Kidney epithelial cell (primary cell): ENCODE measurements at places on chromosomes 6 and 20. TPM values are rescaled to one million over a fixed set of nuclear protein-coding genes. Genes with fewer than 3 reads are reported as not detected.

DNA sequence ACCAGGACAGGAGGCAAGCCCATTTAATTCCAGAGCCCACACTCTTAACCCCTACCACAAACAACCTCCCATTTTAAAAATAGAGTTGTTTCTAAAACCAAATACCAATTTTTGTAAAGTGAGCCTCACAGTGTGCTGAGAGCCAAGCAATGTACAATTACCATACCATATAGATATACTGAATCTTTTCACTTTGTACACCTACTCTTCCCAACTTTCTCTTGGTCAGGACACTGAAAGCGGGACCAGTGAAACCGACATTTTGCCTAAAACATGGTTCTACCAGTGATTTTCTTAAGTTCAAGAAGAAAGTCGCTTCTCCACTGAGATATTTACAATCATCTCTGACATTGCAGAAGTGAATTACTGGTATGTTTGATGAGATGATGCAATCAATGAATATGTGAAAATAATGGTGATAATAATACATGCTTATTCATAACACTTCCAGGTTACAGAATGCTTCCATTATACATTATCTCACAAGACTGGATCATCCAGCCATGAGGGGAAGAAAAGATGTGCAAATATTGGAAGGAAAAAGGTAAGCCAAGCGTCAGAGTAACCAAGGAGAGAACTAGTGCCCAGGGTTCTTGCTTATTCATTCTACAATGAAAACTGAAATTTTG lies 74.1 kb downstream of the HIVEP2 start:
- DNase-seq = no peak

GRCh38 chr6:143545976-143546547 lies 34.5 kb upstream of the FUCA2 start:
- no peak for DNase-seq

DNA sequence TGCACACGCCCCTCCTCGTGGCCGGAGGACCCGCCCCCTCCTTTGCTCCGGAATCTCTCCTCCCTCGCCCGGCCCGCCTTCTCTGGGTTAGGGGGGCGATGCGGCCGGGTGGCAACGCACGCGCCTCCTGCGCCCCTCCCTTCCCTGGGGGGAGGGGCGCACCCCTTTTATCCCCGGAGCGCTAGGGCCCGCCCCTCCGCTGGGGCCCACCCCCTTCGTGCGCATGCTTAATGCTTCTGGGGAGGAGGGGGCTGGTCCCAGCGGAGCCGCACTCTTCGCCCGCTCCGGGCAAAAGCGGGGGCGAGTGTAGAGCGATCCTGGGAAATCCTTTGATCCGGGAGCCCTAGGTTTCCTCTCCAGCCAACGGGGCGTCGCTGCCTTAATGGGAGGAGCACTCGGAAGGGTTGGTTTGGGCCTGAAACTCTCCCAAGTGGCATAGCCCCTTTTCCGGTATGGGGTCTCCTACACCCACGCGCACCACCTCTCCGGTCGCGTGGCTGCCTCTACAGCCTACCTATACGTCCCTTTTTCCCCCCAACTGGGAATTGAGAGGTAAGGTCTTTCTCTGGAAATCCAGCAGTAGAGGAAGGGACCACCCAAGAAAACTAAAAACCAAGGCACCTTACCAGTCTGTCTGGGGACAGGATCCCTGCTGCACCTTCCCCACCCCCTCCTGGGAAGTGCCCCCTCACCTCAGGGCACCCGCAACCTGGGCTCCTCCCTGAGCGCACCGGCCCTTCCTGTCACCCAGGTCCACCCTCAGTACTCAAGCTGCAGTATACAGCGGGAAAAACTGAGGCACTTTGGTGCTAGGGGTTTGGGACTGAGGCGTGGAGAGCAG lies 2.1 kb downstream of the SOX12 start:
- no peak for DNase-seq

GRCh38 chr6:124963416-124963785 lies 1.2 kb downstream of the RNF217 start:
- DNase-seq = no peak

DNA sequence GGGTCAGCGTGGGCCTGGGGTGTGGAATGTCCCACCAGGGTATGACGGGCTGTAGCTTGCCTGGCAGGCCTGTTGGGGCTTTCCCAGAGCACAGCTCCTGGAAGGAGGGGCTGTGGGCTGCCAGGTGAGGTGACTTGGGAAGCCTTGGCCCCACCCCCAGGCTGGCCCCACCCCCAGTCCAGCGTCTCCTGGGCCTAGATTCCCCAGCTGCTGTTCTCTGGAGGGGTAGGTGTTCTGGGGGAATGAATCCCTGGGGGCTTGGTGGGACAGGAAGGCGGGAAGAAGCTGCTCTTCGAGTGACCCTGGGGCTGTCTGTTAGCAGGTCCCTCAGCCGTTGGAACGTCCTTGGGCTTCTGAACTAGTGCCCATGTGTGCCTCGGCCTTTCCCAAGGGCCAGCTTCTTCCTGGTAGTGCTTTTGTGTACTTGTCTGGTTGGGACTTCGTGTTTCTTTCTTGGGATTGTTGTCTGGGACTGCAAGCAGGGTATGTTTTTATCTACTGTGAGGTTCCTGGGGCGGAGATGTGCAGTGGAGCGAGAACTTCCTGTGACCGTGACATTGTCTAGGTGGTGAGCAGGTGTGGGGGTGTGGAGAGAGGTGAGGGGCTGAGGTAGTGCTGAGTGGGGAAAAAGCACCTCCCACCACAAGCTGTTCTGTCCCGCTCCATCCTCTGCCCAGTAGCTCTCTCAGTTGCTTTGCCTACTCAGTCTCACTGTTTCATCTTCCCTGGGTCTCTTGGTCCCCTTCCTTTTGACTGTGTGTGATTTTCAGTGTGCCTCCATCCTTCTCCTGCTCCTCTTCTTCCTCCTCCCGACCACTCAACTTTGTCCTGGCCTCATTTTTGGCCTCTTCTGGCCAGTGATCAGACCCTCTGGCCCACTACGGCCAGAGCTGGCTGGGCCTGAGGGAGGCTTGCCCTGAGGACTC lies 1.3 kb upstream of the DDR1 start:
- no peak for DNase-seq

DNA sequence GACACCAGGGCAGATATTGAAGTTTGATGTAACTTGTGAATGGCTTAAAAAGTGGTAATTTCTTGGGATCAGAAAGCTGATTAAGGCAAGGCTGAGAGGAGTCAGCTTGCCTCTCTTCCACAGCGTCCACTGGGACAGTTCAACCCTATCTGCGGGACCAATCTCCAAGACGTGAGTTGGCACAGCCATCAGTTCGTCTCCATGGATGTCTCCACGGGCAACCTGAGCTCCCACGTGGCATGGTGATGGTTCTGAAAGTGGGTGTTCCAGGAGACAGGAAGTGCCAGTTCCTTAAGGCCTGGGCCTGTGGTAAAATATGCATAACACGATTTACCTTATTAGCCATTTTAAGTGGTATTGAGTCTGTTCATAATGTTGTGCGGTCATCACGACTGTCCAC lies 67.9 kb upstream of the BHLHE23 start:
- DNase-seq = no peak

Gene EYA4
- total RNA-seq = 0.58 and 1.8 TPM in 2 replicates

Gene MAK
- total RNA-seq = 0.14 and 0.17 TPM in 2 replicates

DNA sequence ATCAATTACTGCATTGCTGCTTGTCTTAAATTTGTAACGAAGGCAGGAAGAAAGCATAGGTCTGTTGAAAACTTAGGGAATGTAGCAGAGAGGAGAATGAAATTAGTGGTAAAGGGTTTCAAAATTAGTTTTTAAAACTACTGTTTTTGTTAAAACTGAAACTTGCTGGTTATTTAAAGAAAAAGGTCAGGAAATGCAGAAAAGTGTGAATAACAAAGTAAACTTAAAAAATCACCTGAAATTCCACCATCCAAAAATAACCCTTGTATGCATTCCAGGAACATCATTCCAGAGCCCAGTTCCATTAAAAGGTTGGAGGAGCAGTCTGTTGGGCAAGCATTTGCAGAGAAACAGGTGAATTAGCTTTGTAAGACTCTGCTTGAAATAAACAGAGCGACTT lies 3.1 kb upstream of the MOXD1 start:
- DNase-seq = no peak

Gene TMEM74B
- 0.27 and 4.5 TPM in 2 replicates for total RNA-seq

- no peak for DNase-seq
Measured at GRCh38 chr6:44000164-44000842, 126.9 kb downstream of the MRPL14 start.

Gene ESR1
- not detected in 2 replicates for total RNA-seq

GRCh38 chr6:106167096-106167814 lies 81.1 kb downstream of the PRDM1 start:
- no peak for DNase-seq

Gene RNF182
- 7.6 and 8.1 TPM in 2 replicates for total RNA-seq

DNA sequence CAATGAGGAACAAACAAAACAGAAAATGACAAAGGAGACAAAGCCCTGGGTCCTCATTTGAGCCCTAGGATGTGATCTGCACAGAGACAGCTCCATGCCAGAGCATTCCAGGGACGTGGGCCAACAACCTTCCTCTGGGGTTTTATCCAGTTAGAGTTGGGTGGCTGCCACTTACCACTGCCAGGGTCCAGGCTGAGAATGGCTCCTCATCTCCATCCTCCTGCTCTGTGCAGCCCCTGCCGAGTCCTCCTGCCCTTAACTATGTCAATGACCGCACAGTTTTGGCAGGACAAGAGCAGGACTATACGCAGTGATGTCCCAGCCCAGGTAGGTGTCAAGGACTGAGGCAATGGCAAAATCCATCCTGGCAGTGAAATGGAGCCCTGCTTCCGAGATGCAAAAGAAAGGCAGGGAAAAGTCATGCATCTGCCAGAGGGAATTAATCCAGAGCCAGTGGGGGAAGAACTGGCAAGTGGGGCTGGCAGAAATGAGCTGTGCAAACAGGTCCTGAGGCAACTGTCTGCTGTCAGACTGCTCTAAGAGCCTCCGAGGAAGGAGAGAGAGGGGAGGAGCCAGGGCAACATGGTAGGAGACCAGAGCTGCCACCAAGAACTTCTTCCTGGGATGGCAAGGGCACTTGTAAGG lies 449.4 kb downstream of the PTPRT start:
- DNase-seq = no peak

Gene WFDC12
- not detected in 2 replicates for total RNA-seq

GRCh38 chr6:112225691-112226090 lies 28.7 kb downstream of the LAMA4 start:
- no peak for DNase-seq

DNA sequence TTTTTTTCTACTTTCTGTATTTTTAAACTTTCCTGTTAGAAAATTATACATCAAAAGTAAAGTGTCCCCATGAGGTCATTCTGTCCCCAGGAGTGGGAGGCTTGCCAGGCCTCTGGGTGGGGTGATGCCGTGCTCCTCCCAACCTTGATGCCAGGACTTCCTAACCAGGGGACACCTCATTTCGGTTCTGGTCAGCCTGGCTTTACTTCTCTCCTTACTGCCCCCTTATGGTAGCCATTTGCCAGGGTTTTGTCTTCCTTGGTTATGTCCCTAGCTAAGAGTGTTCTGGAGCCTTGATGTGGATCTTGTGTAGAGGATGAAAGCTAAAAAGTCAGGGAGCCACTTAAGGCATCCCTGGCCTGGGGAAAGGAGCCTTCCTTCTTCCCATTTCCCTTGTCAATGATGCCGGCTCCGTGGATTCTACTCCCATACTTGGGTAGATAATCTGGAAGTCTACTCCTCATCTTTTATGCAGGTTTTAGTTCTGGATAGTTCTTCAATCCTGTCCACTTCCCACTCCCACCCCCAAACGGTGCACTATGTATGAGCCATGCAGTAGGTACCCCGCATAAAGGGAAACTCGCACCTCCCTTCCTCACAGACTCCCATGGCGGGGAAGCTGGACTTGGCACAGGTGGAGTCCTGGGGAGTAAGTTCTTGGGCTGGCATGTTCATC lies 164.1 kb upstream of the SALL4 start:
- peak; percentile 38 for DNase-seq

- DNase-seq = no peak
Measured at GRCh38 chr6:121437851-121438651, 2.6 kb downstream of the GJA1 start.

GRCh38 chr6:4936681-4937041 lies 67.2 kb downstream of the RPP40 start:
- DNase-seq = no peak

DNA sequence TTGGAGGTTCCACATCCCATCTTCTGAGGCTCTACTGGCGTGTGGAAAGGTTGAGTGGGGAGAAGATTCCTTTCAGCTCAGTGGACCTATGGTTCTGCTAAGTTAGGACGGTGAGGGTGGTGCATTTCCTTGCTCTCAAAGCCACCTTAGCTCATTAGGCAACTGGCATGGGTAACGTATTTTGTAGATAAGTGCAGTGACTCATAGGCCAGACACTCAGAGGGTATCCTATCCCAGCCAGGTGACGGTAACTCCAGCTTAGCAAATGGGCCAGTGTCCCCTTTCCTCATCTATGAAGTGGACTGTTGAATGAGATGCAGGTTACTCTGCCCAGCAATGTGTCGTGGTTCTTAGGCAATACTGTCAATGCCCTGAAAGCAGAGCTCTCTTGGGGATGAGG lies 3.7 kb downstream of the RPS6KA2 start:
- DNase-seq = no peak

- DNase-seq = peak; percentile 90
Measured at GRCh38 chr6:109793792-109794191, 102.7 kb downstream of the FIG4 start.

- no peak for DNase-seq
Measured at GRCh38 chr20:24303393-24304170, 165.8 kb upstream of the SYNDIG1 start.

- no peak for DNase-seq
Measured at GRCh38 chr20:44039147-44039546, 124.5 kb downstream of the TOX2 start.

GRCh38 chr20:958936-959815 lies 42.9 kb downstream of the RSPO4 start:
- DNase-seq = no peak

DNA sequence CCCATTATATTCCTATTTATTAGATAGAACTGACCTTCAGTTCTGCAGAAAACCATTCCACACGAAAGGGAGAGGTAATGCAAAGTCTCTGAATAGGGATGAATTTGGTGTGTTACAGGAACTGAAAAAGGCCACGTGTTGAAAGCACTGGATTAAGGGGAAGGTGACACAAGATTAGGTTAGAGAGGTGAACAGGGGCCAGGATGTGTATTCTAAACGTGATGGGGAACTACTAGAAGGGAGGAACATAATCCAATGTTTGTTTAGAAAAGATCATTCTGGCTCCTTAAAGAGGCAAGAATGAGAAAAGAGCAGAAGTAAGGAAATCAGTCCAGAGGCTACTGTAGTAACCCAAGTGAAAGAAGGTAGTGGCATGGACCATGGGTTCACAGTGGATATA lies 6.3 kb upstream of the ZKSCAN8 start:
- DNase-seq = no peak

GRCh38 chr20:44170816-44171410 lies 16.1 kb downstream of the JPH2 start:
- DNase-seq = no peak

GRCh38 chr6:170292407-170293158 lies 1.7 kb upstream of the DLL1 start:
- DNase-seq = no peak

GRCh38 chr20:37361336-37361735 lies 15.4 kb downstream of the SRC start:
- no peak for DNase-seq
